Activated CD4-positive, alpha-beta T cell treated with anti-CD3 and anti-CD28 coated beads, Interleukin-2, amount 50 U/mL, for 16 hours (primary cell): ENCODE measurements at places on chromosomes 13 and 19.

- peak; percentile 10 for DNase-seq
These were observed 404.2 kb downstream of the COG6 start for GRCh38 chr13:40059540-40060232.

DNA sequence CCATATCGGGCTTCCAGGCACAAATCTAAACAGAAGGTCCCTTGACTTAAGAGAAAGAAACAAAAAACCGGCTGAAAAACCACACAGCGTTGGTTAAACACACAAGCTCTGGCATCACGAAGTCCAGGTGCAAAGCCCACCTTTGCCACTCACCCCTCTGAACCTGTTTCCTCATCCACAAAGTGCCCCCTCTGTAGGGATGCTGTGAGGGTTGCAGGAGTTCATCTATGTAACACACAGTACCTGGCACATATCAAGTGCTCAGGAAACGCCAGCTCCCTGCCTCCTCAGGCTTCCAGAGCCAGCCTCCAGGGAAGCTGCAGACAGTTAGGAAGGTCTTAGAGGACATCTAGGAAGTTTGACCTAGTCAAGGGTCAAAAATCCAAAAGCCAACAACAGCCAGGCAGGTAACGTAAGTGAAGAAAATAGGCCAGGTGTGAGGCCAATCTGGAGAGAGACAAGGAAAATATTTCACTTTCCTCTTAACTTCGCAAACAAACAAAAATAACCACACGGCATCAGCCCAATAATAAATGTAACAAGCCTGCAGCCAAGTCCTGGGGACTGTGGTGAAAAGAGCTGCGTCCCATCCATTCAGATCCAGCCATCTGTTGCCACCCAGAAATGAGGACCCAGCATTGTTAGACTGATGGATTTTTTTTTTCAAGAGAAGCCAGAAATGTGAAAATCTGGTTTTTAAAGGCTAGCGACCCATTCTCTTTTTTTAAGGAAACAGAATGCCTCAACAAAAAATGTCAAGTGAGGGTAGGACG, 10.0 kb downstream of the KDELR1 start:
- DNase-seq = no peak

DNA sequence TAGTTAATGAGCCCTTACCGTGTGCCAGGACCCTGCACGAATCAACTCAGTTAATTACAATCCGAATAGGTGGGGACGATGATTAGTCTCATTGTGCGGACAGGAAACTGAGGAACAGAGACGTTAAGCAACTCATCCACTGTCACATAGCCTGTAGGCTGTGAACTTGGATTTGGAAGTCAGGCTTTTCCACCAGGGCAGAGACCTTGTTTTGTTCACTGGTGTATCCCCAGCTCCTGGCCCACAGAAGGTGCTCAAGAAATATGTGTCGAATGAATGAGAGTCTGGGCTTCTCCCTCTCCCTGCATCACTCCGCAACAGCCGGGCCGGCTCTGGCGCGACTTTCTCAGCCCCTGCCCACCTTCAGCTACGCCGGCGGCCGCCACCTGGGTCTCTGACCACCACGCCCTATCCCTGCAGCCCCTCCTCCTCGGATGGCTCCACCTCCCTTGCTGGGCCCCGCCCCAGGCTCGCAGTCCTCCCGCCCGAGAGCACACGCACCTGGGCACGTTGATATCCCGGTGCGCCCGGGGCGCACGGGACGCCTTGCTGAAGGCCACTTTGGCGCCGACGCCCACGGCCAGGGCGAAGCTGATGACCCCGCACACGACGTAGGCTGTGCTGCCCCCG, 1.3 kb downstream of the SHISA7 start:
- DNase-seq = no peak

DNA sequence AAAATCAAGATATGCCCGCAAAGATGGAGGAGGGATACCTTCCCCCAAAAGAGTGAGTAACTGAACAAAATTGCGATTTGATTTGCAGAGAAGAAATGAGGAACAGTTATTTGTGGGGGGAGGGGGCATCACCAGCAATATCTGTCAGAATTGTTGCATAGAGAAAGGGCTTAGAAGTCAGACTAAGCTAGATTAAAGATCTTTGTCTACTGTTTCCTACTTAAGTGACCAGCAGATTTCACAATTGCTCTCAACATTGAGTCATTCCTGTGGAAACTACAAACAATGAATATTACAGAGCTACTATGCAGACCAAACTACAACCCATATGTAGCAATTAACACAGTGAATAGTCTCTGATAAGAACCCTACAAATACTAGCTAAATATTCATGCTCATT, 27.4 kb downstream of the FPR3 start:
- no peak for DNase-seq

DNA sequence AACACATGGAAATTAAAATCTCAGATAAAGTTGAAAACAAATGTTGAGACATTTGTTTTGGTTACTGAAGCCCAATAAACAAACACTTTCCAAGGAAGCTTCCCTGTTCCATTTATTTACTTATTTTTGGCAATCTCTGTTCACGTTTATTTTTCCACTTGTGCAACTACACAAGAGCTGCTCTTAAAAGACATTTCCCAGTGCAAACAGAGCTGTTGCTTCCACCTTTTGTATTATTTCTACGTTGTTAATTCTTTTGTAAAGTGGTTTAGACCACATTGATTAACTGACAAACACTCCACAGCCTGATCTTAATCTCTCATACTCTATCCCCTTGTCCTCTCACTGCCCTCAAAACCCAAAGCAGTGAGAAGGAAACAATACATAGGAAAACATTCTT, 757.6 kb downstream of the LIG4 start:
- DNase-seq = no peak

DNA sequence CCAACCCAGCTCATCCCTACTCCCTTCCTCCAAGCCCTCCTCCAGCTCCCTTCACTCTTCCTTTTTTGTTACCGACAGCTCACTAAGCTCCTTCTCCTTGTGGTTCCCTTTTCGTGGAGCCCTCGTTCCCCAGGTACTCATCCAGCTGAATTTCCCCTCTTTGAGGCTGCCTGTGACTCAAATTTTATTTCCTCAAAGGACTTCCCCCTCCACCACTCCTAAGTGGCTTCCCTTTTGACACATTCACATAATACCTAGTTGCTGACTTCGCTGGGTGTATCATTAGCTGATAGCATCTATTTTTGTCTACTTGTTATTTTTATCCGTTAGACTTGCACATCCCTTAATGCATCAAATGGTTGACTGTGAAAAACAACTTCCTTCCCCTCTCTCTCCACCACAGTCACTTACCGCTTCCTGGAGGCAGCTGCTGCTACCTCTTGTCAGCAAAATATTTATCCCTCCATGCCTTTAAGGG, 14.5 kb downstream of the FFAR2 start:
- DNase-seq = peak; percentile 71
